ENCODE measurements at places on chromosomes 2 and 18. TPM values are rescaled to one million over a fixed set of nuclear protein-coding genes. Genes with fewer than 3 reads are reported as not detected.

TMEM247 gene
- not detected for total RNA-seq

LHCGR gene
- total RNA-seq = not detected

GLB1L gene
- total RNA-seq = 2.9 TPM

PPP1R1C gene
- total RNA-seq = not detected

KANSL1L gene
- 6.7 TPM for total RNA-seq

SYT4 gene
- not detected for total RNA-seq

FIGN gene
- not detected for total RNA-seq

TEX261 gene
- total RNA-seq = 45.4 TPM

GPAT2 gene
- 5.2 TPM for total RNA-seq

SERPINB5 gene
- total RNA-seq = not detected

RTP5 gene
- total RNA-seq = not detected

WNT6 gene
- not detected for total RNA-seq

DSG1 gene
- not detected for total RNA-seq

COL4A3 gene
- not detected for total RNA-seq

EPHA4 gene
- total RNA-seq = 26.1 TPM

HDLBP gene
- total RNA-seq = 180 TPM

BABAM2 gene
- total RNA-seq = 36.1 TPM

STPG4 gene
- 0.34 TPM for total RNA-seq

CXCR4 gene
- 270 TPM for total RNA-seq

ITPRIPL1 gene
- total RNA-seq = 28.9 TPM

DNAJC5G gene
- total RNA-seq = not detected

ALPP gene
- total RNA-seq = not detected

NT5DC4 gene
- total RNA-seq = not detected

CABYR gene
- 1.1 TPM for total RNA-seq

TUBA3E gene
- not detected for total RNA-seq

CYRIA gene
- total RNA-seq = 0.48 TPM

GULP1 gene
- not detected for total RNA-seq

THAP4 gene
- total RNA-seq = 36.6 TPM

ANKRD62 gene
- total RNA-seq = not detected

LRRTM1 gene
- not detected for total RNA-seq

CASP10 gene
- 58.3 TPM for total RNA-seq

PLA2R1 gene
- not detected for total RNA-seq

MGAT5 gene
- total RNA-seq = 46.6 TPM

TRIM54 gene
- total RNA-seq = not detected

UGT1A4 gene
- total RNA-seq = not detected

DNER gene
- total RNA-seq = not detected

VAMP5 gene
- 93.9 TPM for total RNA-seq

NLRC4 gene
- total RNA-seq = not detected

MLPH gene
- not detected for total RNA-seq

VIT gene
- total RNA-seq = not detected

HRH4 gene
- total RNA-seq = 0.17 TPM
